ENCODE measurements at places on chromosomes 1 and 21.

GRCh38 chr1:55781003-55781402, 565.8 kb upstream of the USP24 start:
- no peak for DNase-seq

DNA sequence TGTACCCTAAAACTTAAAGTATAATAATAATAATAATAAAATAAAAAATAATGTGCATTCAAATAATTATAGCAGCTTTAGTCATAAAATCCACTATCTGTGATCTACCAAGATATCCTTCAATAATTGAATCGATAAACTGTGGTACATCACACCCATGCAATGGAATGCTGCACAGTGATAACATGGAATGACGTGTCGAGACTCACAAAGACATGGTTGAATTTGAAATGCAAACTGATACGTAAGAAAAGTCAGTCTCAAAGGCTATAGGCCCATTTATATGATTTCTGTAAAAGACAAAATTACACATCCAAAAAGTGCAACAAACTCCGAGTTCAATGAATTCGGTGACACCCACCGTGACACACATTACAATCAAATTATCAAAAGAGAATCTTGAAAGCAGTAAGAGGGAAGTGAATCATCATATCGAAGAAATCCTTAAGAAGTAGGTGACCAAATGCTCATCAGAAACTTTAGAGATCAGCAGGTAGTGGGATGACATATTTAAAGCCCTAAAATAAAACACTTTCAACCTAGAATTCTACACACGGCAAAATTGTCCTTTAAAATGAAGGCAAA, 5.2 kb upstream of the SPRR2E start:
- DNase-seq: no peak

GRCh38 chr1:53535846-53536245, 76.6 kb downstream of the DMRTB1 start:
- DNase-seq: no peak

DNA sequence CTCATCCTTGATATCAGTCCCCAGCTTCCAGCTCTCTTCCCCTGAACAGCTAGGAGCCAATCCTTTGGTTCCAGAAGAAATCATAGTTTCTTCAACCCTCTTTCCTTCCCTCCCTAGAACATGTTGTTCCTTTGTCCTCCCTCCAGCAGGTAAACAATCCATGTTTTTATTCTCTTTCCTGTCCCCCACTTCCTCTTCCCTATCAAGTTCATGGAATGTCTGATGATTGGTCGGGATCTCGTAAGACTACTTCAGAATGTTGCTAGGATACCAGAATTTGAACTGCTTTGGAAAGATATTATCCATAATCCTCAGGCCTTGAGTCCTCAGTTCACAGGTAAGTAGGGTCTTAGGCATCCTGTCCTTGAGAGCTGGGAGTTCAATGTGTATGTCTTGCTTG, 23.1 kb upstream of the SLC27A3 start:
- no peak for DNase-seq

DNA sequence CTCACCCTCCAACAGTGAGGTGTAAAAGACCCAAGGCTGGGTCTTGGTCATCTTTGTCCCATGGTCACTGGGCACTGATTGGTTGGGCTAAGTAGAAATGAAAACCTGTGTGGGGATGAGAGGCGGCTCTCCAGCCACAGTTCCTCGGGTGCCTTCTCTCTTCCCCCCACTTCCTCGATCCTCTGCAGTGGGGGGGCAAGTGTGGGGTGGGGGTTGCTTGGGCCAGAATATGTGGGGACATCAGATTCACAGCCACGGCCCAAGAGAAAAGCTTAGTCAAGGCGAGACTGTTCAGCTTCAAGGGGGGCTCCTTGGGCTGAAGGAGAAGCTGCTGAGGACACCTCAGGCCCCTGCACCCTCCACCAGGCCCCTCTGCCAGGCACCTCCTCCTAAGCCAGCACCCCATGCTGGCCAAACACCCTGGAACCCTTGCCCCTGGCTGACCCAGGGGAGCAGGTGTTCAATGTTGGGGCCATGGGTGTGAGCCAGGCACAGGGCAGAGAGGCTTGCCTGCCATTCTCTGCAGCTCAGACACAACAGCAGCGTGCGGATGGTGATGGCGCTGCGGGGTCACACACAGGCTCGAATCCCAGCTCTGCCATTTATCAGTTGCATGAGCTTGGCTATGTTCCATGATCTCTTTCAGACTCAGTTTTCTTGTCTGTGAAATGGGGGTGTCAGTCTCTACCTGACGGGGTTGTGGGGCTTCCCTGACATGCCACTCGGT, 21.0 kb upstream of the TNFRSF1B start:
- no peak for DNase-seq

GRCh38 chr1:22216966-22217365, 74.1 kb upstream of the WNT4 start:
- DNase-seq: no peak

GRCh38 chr1:67909776-67910175, 76.5 kb upstream of the GNG12 start:
- no peak for DNase-seq

GRCh38 chr1:182003025-182003725, 58.3 kb downstream of the ZNF648 start:
- DNase-seq: no peak

DNA sequence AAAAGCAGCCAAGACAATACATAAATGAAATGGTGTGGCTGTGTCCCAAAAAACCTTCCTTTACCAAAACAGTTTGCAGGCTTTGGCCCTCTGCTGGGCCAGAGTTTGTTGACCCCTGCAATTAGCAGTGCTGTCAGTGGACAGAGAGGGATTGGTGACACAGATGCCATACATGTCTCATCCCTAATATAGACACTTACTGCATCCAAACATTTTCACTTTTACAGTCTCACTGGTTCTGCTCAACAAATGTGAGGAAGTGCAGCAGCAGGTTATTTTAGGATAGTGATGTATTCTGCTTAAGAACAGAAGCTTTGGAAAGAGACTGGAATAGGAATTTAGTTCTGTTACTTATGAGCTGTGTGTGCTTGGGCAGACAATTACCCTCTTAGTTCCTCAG, 462.8 kb upstream of the LRRC7 start:
- no peak for DNase-seq

Data from activated T-cell treated with anti-CD3 and anti-CD28 coated beads, Interleukin-2, amount 50 U/mL, for 48 hours (primary cell).